ENCODE measurements at places on chromosomes 16 and 17. TPM values are rescaled to one million over a fixed set of nuclear protein-coding genes. Genes with fewer than 3 reads are reported as not detected.

The CACNA1G gene
- total RNA-seq, result not detected

The CLEC18A gene
- 0.85 TPM for total RNA-seq

The MAPT gene
- under 0.01 TPM for total RNA-seq

The SLC38A8 gene
- total RNA-seq, result 0.34 TPM

The TM4SF5 gene
- not detected for total RNA-seq

The OTOA gene
- under 0.01 TPM for total RNA-seq

The SERPINF2 gene
- 1.5 TPM for total RNA-seq

The SPNS3 gene
- total RNA-seq, result not detected

The ALOX15 gene
- total RNA-seq, result 0.07 TPM

The ITGB3 gene
- total RNA-seq, result 0.34 TPM

The ABHD15 gene
- 4.8 TPM for total RNA-seq

The PDP2 gene
- 17.0 TPM for total RNA-seq

The IL17C gene
- total RNA-seq, result not detected

The IRX5 gene
- total RNA-seq, result 0.93 TPM

The SLC16A3 gene
- 94.0 TPM for total RNA-seq

The ABCC3 gene
- total RNA-seq, result 18.1 TPM

The CACNG5 gene
- not detected for total RNA-seq

The ST6GALNAC2 gene
- 114 TPM for total RNA-seq

The NLRC5 gene
- 2.4 TPM for total RNA-seq

The SGCA gene
- 0.28 TPM for total RNA-seq

The KRTAP2-3 gene
- 0.93 TPM for total RNA-seq

The OR4D1 gene
- not detected for total RNA-seq

The CES4A gene
- total RNA-seq, result 1.4 TPM

The CHST4 gene
- total RNA-seq, result under 0.01 TPM

The OTOP3 gene
- not detected for total RNA-seq

The TP53TG3E gene
- total RNA-seq, result not detected

The HAP1 gene
- 5.1 TPM for total RNA-seq

The CMTM2 gene
- total RNA-seq, result not detected

The UMOD gene
- not detected for total RNA-seq

The IL34 gene
- 1.0 TPM for total RNA-seq

The BCAS3 gene
- 13.7 TPM for total RNA-seq

The YBX2 gene
- 1.1 TPM for total RNA-seq

The TSPAN10 gene
- total RNA-seq, result 3.2 TPM

The LAT gene
- total RNA-seq, result 0.36 TPM

The NACA2 gene
- not detected for total RNA-seq

The PRCD gene
- 3.3 TPM for total RNA-seq

The KRT14 gene
- total RNA-seq, result 1,560 TPM

The CUEDC1 gene
- total RNA-seq, result 3.4 TPM

The MLKL gene
- 6.5 TPM for total RNA-seq

The ENPP7 gene
- not detected for total RNA-seq

The TEX14 gene
- not detected for total RNA-seq

The TP53TG3F gene
- not detected for total RNA-seq

The TAT gene
- total RNA-seq, result 0.07 TPM

The CCL13 gene
- total RNA-seq, result not detected

The COTL1 gene
- 49.1 TPM for total RNA-seq

The ABCC11 gene
- total RNA-seq, result 0.34 TPM

The TMEM107 gene
- 18.1 TPM for total RNA-seq

The KIF19 gene
- 0.07 TPM for total RNA-seq

The CBFA2T3 gene
- 1.1 TPM for total RNA-seq

The CCL18 gene
- not detected for total RNA-seq

The SCNN1B gene
- total RNA-seq, result 1.7 TPM

The NPIPA3 gene
- total RNA-seq, result 1.1 TPM

The SPN gene
- not detected for total RNA-seq
